ENCODE measurements at places on chromosomes 5 and 9.

GRCh38 chr9:37761511-37761910 lies 7.9 kb downstream of the TRMT10B start:
- no peak for DNase-seq

GRCh38 chr9:94780516-94780950 lies 54.0 kb downstream of the AOPEP start:
- no peak for DNase-seq

DNA sequence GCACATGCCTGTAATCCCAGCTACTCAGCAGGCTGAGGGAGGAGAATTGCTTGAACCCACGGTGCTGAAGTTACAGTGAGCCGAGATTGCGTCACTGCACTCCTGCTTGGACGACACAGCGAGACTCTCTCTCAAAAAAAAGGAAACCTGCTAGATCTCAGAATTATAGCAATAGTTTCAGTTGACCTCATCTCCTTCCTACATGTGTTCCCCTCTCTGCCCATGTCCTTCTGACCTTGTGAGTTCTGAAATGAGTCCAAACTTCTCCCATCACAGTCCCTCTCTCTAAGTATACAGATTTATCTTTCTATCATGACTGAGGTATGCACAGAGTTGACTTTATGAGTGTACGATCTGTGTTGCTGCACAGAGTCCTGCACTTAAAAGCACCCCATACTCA lies 44.6 kb upstream of the SHOC1 start:
- no peak for DNase-seq

- no peak for DNase-seq
Measured at GRCh38 chr5:175344331-175345195, 99.4 kb downstream of the DRD1 start.

GRCh38 chr9:33645706-33646105 lies 121.7 kb downstream of the ANKRD18B start:
- DNase-seq: no peak

Data from stimulated activated CD4-positive, alpha-beta T cell treated with anti-CD3 and anti-CD28 coated beads, Interleukin-1b, Interleukin-23, amount 100 ng/mL, for 4 hours (primary cell).